Type B pancreatic cell (in vitro differentiated cells): ENCODE measurements at places on chromosomes 16 and 17.

DNA sequence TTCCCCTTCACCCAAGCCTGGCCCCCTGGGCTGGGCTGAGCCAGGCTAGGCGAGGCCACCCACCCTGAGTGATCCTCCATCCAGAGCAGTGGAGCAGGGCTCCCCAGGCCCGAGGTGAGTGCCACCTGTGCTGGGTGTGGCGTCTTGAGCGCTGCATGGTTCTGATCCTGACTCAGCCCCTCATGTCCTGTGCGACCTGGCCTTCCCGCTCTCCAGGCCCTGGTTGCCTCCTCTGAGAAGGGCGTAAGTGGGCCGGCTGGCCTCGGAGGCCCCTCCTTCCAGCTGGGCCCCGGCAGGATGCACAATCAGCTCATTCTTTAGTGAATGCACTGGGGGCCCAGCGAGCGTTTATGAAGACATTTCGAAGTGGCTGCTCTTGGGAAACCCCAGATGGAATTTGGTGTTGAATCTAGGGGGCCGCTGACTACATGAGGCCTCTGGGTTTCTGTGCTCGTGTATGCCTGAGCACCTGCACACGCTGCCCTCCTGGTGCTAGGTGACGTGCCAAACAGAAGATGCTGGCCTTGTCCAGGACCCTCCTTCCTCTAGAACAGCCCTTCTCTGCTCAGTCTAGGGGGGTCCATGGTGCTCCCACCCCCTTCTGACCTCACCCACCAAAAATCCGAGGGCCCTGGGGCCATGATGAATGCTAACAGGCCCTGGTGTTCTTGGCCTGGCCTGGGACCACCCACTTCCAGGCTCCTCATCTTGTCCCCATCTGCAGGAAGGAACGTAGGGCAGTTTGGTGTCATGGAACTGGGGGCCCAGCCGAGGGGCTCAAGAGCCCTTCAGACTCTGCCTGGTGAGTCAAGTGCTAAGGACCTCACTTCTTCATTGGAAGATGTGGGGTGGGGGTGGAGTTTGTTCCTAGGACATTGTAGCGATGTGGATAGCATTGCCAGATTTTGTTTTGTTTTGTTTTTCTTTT is 3.6 kb upstream of the TMEM92 start:
- no peak for DNase-seq

DNA sequence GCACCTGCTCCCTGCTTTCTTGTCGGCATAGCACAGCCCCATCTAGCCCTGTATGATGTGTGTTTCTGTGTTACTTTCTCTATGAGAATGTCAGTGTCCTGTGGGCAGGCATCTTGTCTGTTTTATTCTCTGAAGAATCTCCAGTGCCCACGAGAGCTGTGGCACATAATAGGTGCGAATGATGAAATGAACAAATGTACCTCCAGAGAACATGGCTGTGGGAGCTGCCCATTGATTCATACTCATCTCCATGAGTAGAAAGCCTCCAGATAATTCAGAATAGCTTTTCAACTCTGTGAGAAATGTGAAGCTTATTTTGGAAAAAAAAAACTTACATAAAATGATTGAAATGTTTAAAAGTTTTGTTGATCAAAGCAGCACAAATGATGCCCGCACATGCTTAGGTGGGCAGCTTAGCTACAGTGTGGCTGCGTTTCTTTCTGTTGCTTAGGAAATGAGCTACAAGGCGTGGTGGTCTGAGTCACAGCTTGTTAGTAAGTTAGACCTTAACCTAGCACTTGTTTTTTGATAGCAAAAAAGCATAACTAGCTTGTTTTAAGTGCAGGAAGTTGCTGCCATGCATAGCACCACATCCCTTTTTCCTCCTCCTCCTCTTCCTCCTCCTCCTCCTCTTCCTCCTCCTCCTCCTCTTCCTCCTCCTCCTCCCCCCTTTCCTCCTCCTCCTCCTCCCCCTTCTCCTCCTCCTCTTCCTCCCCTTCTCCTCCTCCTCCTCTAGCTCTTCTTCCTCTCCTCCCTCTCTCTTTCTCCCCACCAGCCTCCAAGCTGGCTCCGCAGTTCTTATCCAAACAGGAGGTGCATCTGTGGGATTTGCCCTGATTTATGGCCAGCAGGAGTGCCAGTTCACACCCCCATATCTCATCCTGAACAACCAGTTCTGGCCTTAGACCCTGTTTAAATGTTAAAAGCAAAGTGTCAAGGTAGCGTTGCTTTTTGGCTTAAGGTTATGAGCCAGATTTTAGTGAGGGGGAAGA is 221.5 kb downstream of the IRF8 start:
- DNase-seq, result no peak

- no peak for DNase-seq
Observed at GRCh38 chr16:20799599-20799998, 6.7 kb downstream of the ERI2 start.

- no peak for DNase-seq
Observed at GRCh38 chr16:57889960-57890751, 80.8 kb downstream of the CNGB1 start.
